Stimulated activated CD4-positive, alpha-beta T cell treated with anti-CD3 and anti-CD28 coated beads, TNF-alpha, amount 100 ng/mL, for 24 hours (primary cell): ENCODE measurements at places on chromosomes 16 and 17.

DNA sequence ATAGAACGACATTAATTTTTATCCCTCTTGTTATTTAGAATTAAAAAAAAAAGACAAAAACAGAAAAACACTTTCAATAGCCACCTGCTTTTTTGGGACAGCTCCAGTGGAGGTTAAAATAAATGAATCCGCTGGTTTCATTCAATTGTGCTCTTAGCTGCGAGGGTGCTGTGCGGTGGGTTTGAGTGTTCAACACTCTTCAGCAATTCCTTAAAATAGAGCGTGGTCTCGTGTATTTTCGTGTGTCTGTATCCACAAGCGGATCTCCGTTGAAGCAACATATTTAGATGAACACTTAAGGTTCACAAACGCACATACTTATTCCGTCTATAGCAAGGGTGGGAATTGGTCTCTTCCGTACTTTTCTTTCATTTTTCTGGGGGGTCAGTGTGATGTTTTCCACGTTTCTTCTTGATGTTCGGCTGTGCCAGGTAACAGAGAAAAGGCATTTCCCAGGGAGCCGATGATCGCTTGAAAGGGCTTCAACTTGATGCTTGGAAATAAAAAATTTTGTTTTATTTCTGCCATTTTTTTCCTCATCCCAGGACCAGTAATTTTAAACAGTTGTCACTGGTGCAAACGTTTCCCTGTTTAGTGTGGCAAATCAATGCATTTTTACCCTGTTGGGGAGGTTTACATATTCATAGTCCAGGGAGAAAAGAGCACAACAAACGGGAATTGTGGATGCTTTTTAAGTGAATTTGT, 297.9 kb downstream of the IRF8 start:
- no peak for DNase-seq

GRCh38 chr16:6857575-6857974, 475.1 kb upstream of the RBFOX1 start:
- no peak for DNase-seq

- DNase-seq, result no peak
Observed at GRCh38 chr17:66678061-66678460, 156.9 kb upstream of the CACNG5 start.

DNA sequence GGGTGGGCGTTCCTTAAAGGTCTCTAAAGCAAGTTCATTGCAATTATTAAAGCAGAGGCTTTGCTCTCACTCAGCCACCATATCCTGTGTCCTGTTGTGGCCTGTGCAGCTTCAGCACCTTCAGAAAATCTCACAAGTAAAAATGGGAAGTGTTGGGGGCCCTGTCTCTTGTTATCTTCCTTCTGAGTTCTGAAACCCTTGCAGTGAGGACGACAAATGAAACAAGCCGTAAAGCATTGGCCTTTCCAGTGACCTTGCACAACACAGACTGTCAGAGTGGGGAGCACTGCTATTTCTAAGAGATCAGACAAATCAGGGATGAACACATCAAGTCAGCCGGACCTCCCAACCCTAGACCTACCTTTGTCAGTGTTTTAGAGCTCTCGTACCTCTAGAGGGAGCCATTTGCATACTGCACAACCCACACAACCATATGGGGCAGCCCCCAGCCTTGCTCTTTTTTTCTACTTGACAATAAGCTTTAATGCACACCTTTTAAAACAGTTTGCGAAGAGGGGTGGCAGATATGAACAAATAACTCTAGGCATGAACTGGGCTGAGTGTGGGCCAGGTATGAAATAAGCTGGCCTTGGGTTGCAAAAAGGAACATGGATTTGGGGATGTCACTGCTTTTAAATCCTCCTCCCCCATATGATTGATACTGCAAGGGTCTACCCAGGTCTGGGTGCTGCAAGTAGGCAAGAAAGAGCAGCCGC, 89.8 kb downstream of the KATNIP start:
- DNase-seq, result peak; percentile 15

- DNase-seq, result no peak
Observed at GRCh38 chr16:85381738-85382592, 231.2 kb upstream of the GSE1 start.

DNA sequence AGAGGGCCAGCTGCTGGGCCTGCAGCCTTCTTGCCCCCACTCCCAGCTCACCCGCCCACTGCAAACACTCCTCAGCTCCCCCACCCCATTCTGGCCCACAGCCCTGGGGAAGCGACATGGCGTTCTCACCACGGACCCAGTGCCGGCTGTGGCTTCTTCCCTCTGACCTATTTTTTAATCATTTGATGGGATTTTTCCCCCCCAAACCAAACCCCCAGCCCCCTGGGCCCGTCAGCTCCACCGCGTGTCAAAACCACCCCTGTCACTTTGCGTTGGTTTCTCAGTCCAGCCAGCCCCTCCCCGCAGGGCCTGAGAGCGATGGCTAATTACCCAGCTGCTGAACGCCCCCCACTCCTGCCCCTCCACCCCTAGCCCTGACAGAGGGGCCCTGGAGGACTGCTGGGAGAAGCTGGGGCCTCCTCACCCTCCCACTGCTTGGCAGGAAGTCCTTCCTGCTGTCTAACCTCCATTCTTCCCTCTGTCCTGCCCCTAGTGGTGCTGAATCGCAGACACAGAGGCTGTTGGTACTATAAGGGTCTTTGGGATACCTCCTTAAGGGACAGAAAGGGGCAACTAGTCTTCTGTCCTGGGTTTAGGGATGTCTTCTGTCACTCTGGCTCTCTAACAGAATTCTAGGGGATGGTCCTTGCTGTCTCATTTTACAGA, 7.5 kb upstream of the TBX21 start:
- no peak for DNase-seq

DNA sequence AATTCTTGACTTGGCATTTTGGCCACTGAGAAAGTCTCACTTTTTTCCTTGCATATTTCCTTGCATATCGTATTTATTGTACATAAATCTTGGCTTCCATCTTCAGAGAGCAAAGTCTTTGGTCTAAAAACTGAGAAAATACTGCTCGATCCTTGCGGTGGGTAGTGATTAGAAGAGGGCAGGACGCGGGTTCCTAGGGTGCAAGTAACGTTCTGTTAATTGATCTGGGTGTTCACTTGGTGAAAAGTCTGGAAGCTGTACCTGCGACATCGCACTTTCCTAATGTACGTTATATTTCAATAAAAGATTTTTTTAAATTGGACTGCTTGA, 758 bp upstream of the UBALD2 start:
- no peak for DNase-seq

- DNase-seq, result no peak
Observed at GRCh38 chr16:3863587-3863986, 16.9 kb downstream of the CREBBP start.
